Natural killer cell treated with Interleukin-12 subunit alpha and Interleukin-12 subunit beta and Interleukin-15 and Interleukin-18, amount 100 ng/mL, for 72 hours (primary cell): ENCODE measurements at places on chromosomes 12 and 14. TPM values are rescaled to one million over a fixed set of nuclear protein-coding genes. Genes with fewer than 3 reads are reported as not detected.

- no peak for DNase-seq
- H3K36me3 ChIP-seq: peaks cover 9% of the 10 kb centered on the region
- peaks cover 39% of the 10 kb centered on the region for H3K4me1 ChIP-seq
- H3K27me3 ChIP-seq: no peaks in the 10 kb centered on the region
- peak overlapping the region; percentile 75 for H3K27ac ChIP-seq
- peak overlapping the region; percentile 87 for H3K4me3 ChIP-seq
Observed at GRCh38 chr12:53078425-53079225, 565 bp downstream of the SPRYD3 start.

The SIX6 gene
- total RNA-seq: not detected

The GXYLT1 gene
- 10.3 TPM for total RNA-seq

The CIROP gene
- total RNA-seq: not detected

DNA sequence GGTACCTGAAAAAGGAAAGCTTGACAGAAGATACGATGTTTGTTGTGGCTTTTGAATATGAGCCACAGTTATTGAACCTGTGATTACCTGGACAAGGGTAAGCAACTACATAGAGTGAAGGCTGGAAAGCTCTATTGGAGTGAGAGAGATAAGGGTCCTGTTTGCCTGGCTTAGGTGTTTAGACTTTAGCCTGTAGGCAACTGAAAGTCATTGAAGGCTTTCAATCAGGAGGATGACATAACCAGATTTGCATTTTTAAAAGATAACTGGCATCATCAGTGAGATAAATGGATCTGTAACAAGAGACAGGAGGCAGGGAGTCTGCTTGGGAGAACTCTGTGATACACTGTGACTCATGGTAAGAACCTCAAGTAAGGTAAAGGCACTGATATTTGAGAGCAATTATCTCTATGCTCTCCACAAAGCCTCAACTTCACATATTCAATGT is 128.9 kb upstream of the SOX5 start:
- no peaks in the 10 kb centered on the region for H3K27me3 ChIP-seq
- no peaks in the 10 kb centered on the region for H3K4me1 ChIP-seq
- DNase-seq: no peak
- no peak overlapping the region for H3K4me3 ChIP-seq

GRCh38 chr12:34597548-34598351 is 575.5 kb downstream of the ALG10 start:
- no peak overlapping the region for H3K27ac ChIP-seq
- DNase-seq: no peak
- no peaks in the 10 kb centered on the region for H3K4me1 ChIP-seq
- H3K4me3 ChIP-seq: no peak overlapping the region
- peaks cover 26% of the 10 kb centered on the region for H3K36me3 ChIP-seq

The MYF5 gene
- not detected for total RNA-seq

- H3K4me1 ChIP-seq: peaks cover 2% of the 10 kb centered on the region
- H3K36me3 ChIP-seq: no peaks in the 10 kb centered on the region
- H3K27me3 ChIP-seq: no peaks in the 10 kb centered on the region
- H3K27ac ChIP-seq: no peak overlapping the region
- H3K4me3 ChIP-seq: no peak overlapping the region
Observed at GRCh38 chr14:55721353-55721752, 141.3 kb downstream of the KTN1 start.

DNA sequence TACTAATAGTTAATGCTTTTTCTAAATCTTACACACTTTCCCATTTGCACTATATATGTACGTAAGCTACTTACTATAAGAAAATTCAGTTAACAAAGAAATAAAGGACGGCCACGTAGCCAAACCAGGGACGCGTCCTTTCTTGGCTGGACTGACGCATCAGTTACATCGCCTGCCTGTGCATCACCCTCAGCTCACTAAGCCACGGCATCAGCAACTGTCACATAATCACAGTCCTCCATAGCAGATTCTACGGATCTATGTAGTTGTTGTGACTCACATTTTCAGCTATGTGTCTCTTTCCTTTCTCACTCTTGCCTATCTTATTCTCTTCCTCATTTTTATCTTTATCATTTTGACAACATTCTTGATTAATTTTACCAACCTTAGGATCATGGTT is 38.1 kb upstream of the C12orf50 start:
- H3K27ac ChIP-seq: no peak overlapping the region
- peaks cover 30% of the 10 kb centered on the region for H3K36me3 ChIP-seq
- no peaks in the 10 kb centered on the region for H3K27me3 ChIP-seq
- H3K4me1 ChIP-seq: peaks cover 12% of the 10 kb centered on the region
- H3K4me3 ChIP-seq: no peak overlapping the region

- no peaks in the 10 kb centered on the region for H3K27me3 ChIP-seq
- no peaks in the 10 kb centered on the region for H3K36me3 ChIP-seq
- H3K27ac ChIP-seq: peak overlapping the region; percentile 90
Observed at GRCh38 chr14:103529383-103530365, 678 bp downstream of the TRMT61A start.
